ENCODE measurements at places on chromosomes 6 and 20. TPM values are rescaled to one million over a fixed set of nuclear protein-coding genes. Genes with fewer than 3 reads are reported as not detected.

Gene GLP1R
- total RNA-seq, result not detected

Gene ATRN
- total RNA-seq, result 76.7 TPM

Gene C6orf15
- total RNA-seq, result not detected

Gene OTOR
- total RNA-seq, result not detected

Gene IMPG1
- not detected for total RNA-seq

Gene TRERF1
- total RNA-seq, result 10.5 TPM

Gene BIRC7
- not detected for total RNA-seq

Gene MMP24
- total RNA-seq, result 1.8 TPM

Gene OR12D3
- total RNA-seq, result not detected

Gene ACTL10
- total RNA-seq, result 1.4 TPM

Gene LAMA4
- 300 TPM for total RNA-seq

Gene RPRD1B
- total RNA-seq, result 7.9 TPM

Gene PEDS1
- total RNA-seq, result 3.3 TPM

Gene COL9A3
- total RNA-seq, result 31.3 TPM

Gene BPIFB1
- 0.21 TPM for total RNA-seq

Gene ID1
- 364 TPM for total RNA-seq

Gene CTSZ
- total RNA-seq, result 119 TPM

Gene CEP57L1
- 52.7 TPM for total RNA-seq

Gene CNR1
- total RNA-seq, result 6.4 TPM

Gene MEI4
- total RNA-seq, result 0.41 TPM

Gene EYS
- total RNA-seq, result not detected

Gene GTF3C6
- 3.8 TPM for total RNA-seq

Gene SNPH
- total RNA-seq, result 3.1 TPM

Gene TMEM181
- total RNA-seq, result 25.5 TPM

Gene CARMIL1
- total RNA-seq, result 17.4 TPM

Gene LTB
- total RNA-seq, result 1.5 TPM

Gene TCP11
- not detected for total RNA-seq

Gene LY6G6D
- total RNA-seq, result 2.0 TPM

Gene KCNQ5
- total RNA-seq, result not detected

Gene SYTL3
- 12.4 TPM for total RNA-seq

Gene OARD1
- total RNA-seq, result 7.4 TPM

Gene EDN3
- 2.8 TPM for total RNA-seq

Gene LY6G5C
- total RNA-seq, result 1.0 TPM

Gene TUBB2B
- not detected for total RNA-seq

Gene SCGN
- total RNA-seq, result not detected

Gene BTNL2
- total RNA-seq, result not detected

Gene TCP1
- 136 TPM for total RNA-seq

Gene ACSS2
- 54.7 TPM for total RNA-seq
